T-cell (primary cell): ENCODE measurements at places on chromosomes 2 and 18. TPM values are rescaled to one million over a fixed set of nuclear protein-coding genes. Genes with fewer than 3 reads are reported as not detected.

- DNase-seq, result no peak
Observed at GRCh38 chr2:110888411-110888810, 156.0 kb downstream of the ACOXL start.

- no peak for DNase-seq
Observed at GRCh38 chr2:200081811-200082210, 126.4 kb downstream of the MAIP1 start.

Gene VWA3B
- total RNA-seq, result not detected

DNA sequence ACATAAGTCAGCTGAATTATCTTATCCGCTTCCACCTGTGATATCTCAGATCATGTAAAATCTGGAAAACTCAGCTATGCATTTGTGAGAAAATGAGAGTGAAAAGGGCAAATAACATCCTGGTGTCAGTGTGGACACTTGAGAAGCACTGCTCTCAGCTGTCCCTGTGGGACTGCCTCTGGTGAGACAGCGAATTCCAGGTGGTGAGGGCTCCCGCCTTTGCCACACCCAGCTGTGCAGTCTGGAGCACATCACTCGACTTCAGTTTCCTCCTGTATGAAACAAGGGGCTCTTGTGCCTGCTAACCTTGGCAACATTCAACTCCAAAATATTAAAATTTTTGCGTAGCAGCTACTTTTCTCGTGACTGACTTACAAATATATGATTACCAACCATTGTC is 194.9 kb upstream of the BOD1L2 start:
- no peak for DNase-seq

- DNase-seq, result no peak
Observed at GRCh38 chr18:8826971-8827370, 121.6 kb downstream of the MTCL1 start.

DNA sequence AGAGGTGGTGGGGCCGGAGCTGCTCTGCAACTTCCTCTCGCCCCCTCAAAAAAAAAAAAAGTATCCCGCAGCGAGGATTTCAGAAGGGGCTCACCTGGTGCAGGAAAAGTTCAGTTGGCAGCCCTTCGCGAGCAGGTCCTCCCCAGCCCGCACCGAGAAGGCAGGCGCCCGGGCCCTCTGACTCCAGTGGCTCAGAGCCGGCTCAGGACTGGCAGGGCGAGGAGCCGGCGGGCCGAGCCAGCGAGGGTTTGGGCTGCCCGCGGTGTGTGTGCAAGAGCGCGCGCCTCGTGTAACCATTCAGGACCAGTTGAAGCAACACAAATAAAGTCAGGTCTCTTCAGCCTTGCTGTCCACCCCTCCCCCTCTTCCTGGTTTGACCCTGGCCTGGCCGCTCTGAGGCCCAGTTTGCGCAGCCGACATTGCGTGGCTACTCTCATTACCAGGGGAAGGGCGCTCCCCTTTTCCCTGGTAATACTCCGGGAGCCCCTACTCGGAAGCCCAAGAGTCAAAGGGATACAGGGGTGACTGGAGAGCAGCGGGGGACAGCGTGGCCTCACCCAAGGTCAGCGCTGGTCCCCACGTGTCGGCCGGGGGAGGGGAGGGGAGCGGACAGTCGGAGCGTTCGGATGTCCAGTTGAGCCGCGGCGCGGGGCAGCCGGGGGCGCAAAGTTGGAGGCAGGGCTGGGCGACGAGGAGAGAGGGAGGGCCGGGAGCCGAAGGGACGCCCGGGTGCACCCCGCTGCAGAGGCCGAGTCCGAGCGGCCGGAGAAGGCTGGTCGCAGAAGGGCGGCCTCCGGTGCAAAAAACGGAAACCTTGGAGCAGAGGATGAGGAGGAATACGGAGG is 12.3 kb downstream of the EN1 start:
- DNase-seq, result no peak

DNA sequence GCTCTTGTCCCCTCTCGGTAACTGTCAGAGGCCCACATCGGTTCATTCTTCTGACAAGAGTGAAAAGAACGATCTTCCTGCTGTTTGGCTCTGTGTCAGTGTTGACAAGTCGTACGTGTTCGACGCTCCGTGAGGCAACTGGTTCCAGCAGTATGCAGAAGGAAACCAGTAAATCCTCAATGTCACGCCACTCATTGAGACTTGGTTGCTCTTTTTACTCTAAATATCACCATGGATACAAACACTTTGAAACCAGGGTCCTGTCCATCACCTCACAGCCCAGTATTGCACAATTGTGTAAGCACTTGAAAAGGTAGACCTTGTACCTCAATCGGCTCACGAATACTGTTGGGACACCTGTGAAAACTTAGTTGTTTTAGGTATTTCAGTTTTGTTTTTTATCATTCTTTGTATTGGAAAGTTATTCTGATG is 136.4 kb downstream of the ZNF407 start:
- no peak for DNase-seq

Gene GALR1
- not detected for total RNA-seq

DNA sequence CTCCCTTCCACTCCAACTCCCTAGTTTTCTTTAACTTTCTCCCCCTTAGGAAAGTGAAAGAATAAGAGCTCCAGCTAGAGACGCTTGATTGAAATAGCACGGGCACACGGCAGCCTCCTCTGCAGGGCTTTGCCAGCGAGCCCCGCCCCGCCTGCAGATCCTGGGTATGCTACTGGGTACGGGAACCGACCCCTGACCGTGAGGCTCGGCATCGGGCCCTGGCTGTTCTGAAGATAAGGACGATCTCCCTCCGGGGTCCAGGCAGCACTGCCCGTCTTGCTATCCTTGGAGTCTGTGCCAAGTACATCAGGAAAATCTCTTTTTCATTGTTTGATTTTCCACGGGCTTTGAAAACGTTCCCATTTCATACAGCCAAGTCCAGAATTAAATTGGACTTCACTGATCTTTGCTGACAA is 284.5 kb downstream of the MTX2 start:
- DNase-seq, result peak; percentile 10

Gene DAW1
- total RNA-seq, result not detected

- DNase-seq, result no peak
Observed at GRCh38 chr2:127014630-127015029, 92.3 kb downstream of the BIN1 start.

Gene FAM110C
- total RNA-seq, result 0.35 TPM

DNA sequence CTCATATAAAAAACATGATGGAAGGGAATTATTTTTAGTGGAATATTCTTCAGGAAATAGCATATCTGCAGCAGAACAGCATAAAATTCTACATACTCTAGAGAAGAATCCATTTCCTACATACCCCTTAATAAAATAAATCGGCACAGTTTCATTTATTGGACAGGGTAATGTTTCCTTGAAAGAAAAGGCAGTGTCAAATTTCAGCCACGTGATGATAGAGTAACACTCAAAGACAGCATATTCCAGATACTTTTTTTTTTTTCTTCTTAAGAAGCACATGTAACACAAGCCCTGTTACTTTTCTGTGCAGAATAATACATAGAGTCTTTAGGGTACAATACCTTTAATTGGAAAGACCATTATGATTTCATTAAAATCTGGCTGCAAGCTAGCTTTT is 204.4 kb downstream of the SRBD1 start:
- no peak for DNase-seq

GRCh38 chr2:192357217-192357616 is 162.5 kb upstream of the TMEFF2 start:
- DNase-seq, result no peak

DNA sequence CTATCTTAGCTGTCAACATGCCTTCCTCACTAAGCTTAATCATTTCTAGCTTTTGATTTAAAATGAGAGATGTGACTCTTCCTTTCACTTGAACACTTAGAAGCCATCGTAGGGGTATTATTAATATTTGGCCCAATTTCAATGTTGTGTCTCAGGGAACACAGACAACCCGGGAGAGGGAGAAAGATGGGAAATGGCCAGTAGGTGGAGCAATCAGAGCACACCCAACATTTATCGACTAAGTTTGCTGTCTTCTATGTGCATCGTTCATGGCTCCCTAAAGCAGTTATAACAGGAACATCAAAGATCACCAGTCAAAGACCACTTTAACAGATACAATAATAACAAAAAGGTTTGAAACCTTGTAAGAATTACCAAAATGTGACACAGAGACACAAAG is 110.2 kb downstream of the OLA1 start:
- DNase-seq, result no peak

Gene CMPK2
- total RNA-seq, result 9.1 TPM

- no peak for DNase-seq
Observed at GRCh38 chr2:70513738-70514137, 39.9 kb downstream of the TGFA start.

GRCh38 chr2:222452422-222452950 is 28.1 kb downstream of the SGPP2 start:
- no peak for DNase-seq

- no peak for DNase-seq
Observed at GRCh38 chr2:10097352-10098148, 17.3 kb upstream of the CYS1 start.

GRCh38 chr2:136362676-136363390 is 244.9 kb upstream of the CXCR4 start:
- no peak for DNase-seq

Gene CDKL4
- not detected for total RNA-seq

GRCh38 chr2:159124441-159124911 is 156.0 kb downstream of the TANC1 start:
- DNase-seq, result no peak

DNA sequence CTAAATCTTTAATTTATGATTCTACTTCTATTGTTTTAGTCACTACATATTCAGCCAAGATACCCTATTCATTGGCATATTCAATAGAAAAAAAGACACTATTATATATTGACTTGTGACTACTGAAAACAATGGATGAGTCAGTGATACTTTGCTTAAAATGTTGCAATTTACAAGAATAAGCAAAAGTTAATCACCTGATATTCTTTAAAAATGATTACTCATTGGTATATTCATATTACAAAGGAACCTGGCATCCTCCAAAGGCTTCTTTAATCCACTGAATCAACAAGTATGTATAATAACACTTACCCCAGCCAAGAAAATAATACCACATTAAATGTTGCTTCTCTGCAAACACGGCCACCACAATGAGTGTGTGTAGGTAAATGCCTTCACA is 87.8 kb downstream of the CALCRL start:
- no peak for DNase-seq

DNA sequence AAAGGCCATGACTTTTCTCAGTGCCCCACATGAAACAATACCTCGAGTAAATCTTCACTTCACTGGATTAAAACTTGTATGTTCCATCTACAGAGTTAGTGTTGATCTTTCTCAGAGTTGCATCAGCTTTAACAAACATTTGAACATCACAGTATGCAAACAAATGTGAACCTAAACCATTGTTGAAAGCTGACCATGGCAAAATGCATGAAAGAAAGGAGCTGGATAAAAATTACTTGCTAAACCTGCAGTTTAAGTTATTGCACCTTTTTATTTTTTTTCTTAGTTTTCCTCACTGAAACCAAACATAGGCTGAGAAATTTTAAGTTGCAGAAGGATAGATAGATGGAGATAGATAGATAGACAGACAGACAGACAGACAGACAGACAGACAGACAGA is 107.2 kb upstream of the UGP2 start:
- DNase-seq, result no peak

Gene SIX2
- total RNA-seq, result not detected

Gene CCDC88A
- 13.2 TPM for total RNA-seq

Gene CPLX4
- not detected for total RNA-seq
